IPS-NIHi11 (cell line): ENCODE measurements at places on chromosomes 4 and X.

- DNase-seq: no peak
Measured at GRCh38 chr4:123163501-123163900, 233.1 kb upstream of the SPRY1 start.

DNA sequence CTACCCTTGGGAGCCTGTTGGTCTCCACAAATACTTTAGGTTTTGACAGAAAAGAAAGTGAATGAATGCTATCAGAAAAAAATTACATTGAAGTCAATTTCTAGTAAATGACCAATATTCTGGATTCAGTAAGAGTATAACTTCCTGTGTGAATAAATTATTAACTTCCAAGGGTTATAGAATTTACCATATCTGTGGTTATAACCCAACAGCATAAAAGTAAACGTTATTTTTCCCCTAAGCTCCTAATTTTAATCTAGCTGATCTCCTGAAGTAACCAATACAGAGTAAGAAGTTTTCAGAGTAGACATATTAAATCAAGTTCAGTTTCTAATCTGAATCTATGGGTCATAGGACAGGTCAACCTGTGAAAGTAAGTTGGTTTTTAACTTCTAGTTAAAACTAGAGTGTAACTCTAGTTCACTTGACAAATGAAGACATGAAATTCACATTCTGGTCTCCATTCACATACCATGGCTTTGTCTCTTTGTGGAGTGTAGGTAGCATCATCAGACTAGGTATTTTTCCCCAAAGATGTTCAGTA, 22.8 kb downstream of the DTHD1 start:
- DNase-seq: no peak

- DNase-seq: peak; percentile 10
Measured at GRCh38 chr4:1406981-1407656, 877 bp upstream of the NKX1-1 start.

GRCh38 chr4:74085669-74086068, 13.3 kb downstream of the CXCL2 start:
- no peak for DNase-seq

DNA sequence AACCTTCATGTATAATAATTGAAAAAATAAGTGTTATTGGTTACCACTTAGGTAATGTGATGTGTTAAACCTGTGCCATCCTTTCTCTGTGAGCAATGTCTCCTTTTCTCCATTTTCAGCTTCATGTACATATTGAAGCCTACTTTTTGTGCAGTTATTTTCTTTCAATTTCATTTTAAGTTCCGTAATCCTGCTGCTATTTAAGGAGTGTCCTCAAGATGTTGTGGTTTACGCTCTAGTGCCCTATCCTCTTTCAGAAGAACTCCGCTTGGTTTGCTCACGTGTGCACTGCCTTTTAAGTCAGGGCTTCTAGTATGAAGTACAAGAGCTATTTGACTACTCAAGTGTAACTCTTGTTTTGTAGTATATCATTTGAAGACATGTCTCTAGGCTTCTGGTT, 2253.2 kb upstream of the TENM3 start:
- no peak for DNase-seq

DNA sequence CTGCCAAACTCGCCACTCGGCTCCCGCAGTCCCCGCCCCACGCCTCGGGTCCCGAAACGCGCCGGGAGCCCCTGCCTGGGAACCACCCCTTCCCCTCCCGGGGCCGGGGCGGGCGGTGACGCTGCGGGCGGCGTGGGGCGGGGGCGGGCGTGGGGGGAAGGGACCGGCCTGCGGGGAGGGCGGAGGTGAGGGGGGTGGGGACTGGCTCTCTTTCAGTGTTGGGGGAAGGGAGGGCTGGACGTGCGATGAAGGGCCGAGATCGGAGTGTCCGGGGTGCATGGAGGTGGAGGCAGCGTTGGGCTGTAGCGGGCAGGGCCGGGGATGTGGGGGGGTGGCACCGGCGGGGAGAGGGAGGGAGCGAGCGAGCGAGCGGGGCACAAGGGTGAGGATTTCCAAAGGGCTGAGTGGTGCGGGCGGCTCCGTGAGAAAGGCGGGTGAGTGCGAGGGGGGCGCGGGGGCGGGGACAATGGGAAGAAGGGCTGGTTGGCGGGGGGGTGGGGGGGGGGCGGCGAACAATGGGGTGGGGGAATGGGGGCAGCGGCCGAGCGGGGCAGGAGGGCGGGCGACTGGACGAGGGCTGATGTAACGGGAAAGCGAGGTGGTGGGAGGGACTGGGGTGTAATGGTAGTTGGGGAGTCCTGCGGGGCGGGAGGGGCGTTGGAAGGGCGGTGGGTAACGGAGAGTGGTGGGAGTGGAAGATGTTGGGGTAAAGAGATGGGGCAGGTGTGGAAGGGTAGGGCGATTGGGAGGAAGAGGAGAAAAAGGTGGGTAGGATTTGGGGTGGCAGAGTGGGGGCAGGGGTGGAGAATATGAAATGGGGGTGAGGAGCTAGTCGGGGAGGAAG, 578 bp downstream of the DCUN1D4 start:
- peak; percentile 59 for DNase-seq

DNA sequence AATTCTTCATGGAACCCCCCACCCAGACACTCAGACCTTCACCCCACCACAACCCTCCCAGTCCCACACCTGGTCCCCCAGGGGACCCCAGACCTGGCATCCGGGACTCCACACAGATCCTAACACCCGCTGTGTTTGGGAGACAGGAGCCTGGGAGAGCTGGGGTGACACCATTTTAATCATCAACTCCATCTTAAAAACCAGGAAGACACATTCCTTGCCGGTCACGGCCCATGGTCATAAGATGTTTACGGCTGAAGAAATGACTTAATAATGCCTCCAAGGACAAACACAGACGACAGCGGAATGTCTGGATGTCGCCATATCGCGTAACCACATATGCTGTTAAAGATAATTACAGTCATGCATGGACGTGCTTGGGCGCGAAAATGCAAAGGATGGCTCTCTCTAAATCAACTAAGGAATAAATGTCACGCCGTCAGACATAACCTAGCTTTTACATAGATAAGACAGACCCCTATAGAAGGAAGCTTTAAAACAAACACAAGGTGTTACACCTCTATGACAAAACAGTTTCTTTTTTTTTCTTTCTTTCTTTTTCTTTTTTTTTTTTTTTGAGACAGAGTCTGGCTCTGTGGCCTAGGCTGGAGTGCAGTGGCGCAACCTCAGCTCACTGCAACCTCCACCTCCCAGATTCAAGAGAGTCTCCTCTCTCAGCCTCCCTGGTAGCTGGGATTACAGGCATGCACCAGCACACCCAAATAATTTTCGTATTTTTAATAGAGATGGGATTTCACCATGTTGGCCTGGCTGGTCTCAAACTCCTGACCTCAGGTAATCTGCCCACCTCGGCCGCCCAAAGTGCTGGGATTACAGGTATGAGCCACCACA, 2.1 kb upstream of the DHRSX start:
- no peak for DNase-seq

GRCh38 chr4:2365054-2365912, 53.2 kb downstream of the ZFYVE28 start:
- no peak for DNase-seq

DNA sequence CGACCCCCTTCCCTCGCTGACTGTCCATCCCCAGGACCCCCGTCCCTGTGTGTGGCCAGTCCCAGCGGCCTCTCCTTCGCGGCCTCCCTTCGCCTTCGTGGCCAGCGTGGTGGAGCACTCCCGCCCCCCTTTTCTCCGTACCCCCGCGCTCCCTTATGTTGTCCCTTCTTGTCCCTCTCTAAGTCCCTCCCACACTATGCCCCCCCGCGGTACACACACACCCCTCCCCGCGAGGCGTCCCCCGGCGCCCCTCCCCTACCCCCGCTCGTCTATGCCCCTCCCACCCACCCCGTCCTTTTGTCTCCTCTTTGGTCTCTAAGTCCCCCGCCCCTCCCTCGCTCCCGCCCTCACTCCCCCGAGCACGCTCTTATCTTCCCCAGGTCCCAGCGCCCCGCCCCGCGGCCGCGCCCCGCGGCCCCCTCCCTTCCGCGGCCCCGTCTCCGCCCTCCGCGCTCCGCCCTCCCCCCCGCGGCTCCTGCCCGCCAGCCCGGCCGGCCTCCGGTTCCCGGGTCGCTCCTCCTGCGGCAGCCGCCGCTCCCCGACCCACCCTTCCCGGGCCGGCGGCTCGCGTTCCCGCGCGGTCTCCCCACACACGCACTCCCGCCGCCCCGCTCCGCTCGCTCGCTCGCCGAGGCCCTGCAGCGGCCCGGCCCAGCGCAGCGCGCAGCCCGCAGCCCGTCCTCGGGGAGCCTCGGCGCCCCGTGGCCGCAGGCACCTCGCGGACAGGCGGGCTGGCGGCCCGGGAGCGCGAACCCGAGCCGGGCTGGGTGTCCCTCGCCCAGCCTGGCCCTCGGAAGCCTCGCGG, 26.3 kb downstream of the UTP14A start:
- DNase-seq: peak; percentile 86

- no peak for DNase-seq
Measured at GRCh38 chrX:38638952-38639529, 77.7 kb downstream of the TSPAN7 start.

- no peak for DNase-seq
Measured at GRCh38 chr4:108730579-108730978, 32.3 kb downstream of the ETNPPL start.

DNA sequence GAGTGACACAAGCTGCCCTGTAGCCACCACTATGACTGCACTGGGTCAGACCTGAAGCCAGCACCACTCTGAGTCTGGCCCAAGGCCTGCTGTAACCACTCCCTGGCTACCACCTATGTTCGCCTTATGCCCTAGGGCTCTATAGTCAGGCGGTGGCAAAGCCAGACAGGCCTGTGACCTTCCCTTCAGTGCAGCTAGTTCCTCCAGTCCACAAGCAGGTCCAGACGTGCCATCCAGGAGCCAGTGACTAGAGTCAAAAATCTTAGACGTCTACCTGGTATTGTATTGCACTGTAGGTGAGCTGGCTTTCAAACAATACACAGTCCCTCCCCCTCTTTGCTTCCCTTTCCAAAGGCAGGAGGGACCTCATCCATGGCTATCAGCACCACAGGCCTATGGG, 54.0 kb upstream of the RNF128 start:
- DNase-seq: no peak

DNA sequence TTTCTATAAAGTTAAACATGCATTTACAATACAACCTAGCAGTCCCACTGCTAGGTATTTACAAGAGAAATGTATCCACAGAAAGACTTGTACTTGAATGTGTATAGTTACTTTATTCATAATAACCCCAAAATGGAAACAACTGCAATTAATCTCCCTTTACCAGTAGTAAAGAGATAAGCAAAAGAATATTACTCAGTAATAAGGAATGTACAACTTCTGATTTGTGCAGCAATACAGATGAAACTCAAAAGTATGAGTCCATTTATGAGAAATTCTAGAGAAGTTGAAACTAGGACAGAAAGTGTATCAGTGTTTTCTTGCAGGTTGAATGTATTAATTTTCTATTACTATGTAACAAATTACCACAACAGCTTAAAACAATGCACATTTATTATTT, 15.2 kb downstream of the USP53 start:
- no peak for DNase-seq

DNA sequence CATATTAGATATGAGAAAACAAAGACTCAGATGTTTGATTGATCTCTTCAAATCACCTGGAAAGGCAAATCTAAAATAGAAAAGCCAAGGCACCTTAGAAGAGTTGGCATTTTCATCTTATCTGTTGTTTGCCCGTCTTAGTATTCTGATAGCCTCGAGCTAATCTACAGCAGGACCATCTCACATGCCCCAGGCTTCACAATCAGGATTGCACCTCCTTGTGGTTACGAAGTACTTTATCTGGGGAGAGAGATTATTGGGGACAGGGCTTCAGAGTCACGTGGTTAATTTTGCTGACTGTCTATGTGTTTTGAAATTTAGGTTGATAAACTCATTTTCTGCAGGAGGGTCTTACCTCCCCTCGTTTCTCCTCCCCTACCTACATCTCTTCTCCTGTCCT, 313.1 kb upstream of the ANXA10 start:
- DNase-seq: no peak

DNA sequence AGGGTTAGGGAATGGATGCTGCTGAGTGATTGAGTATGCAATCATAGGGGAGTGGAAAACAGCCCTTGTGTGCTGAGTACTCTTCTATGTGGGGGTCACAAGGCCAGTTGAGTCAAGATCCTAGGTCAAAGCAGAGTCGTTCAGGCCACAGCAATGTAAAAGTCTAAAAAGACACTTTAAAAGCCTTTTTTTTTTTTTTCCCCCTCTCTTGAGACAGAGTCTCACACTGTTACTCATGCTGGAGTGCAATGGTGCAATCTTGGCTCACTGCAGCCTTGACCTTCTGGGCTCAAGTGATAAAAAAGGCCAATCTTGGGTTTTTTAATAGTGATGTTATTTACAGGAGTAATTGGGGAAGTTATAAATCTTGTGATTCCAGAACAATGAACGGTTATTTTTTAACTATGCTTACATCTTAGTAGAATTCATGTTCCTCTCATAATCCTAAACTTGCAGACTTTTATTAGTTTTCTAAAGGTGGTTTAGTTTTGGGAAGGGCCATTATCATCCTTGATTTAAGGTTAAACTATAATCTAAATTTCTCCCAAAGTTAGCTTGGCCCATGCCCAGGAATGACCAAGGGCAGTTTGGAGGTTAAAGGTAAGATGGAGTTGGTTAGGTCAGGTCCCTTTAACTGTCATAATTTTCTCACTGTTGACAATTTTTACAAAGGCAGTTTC, 82.2 kb upstream of the BMP2K start:
- no peak for DNase-seq

DNA sequence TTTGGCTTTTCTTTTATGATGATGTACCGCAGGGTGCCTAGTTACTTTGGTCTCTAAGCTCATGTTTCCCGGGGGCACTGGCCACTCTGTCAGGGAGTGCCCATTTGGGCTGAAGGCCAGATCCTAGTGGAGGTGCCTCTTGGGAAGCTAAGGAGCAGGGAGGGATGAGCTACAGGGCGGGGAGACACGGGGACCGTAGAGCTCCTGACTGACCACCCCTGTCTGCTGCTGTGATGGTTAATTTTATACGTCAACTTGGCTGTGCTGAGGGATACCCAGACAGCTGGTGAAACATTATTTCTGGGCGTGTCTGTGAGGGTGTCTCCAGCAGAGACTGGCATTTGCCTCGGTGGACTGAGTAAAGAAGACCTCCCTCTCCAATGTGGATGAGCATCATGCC, 24.9 kb upstream of the CLDN24 start:
- DNase-seq: no peak
